ENCODE measurements at places on chromosomes 1 and 21. TPM values are rescaled to one million over a fixed set of nuclear protein-coding genes. Genes with fewer than 3 reads are reported as not detected.
A peak's percentile ranks its signal among the peaks of the same experiment; 100 is the strongest.

GRCh38 chr1:160398823-160399222 lies 1.5 kb upstream of the VANGL2 start:
- peak; percentile 34 for DNase-seq

GRCh38 chr1:22749919-22750684 lies 39.5 kb downstream of the EPHB2 start:
- DNase-seq: peak; percentile 89

GRCh38 chr1:204729516-204729915 lies 44.0 kb upstream of the LRRN2 start:
- DNase-seq: no peak

The F5 gene
- not detected for total RNA-seq

The PLA2G2D gene
- not detected for total RNA-seq

The TMPRSS3 gene
- total RNA-seq: not detected

All from PC-3 (cell line).